ENCODE measurements at places on chromosomes 6 and 20.

DNA sequence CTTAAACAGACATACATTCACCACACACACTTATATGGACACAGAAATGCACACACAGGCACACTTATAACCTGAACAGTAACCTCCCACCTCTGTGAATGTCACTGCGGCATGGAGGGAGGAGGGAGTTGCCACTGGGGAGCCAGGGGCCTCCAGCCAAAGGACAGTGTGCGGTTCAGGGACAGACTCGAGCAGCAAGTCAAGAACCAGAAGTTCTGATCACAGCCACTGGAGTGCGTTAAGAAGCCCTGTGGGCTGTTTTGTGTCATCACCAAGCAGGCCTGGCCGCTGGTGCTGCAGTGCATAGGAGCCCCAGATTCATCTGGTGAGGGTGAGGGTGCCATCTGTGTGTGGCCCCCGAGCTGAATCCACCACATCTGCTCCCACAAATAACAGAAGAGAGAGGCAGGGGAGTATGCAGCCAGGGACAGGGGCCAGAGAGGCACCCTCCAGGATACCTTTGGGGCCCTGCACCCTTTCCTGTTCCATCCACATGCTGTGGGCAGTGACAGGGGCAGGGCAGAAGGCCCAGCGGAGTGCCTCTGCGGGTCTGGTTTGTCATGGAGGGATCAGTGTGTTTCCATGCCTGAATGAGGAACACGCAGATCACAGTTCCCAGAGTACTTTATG lies 20.3 kb downstream of the SYNDIG1 start:
- no peak for DNase-seq

- no peak for DNase-seq
Observed at GRCh38 chr20:48448666-48449600, 378.9 kb downstream of the PREX1 start.

- no peak for DNase-seq
Observed at GRCh38 chr20:2379511-2380229, 1.0 kb upstream of the TGM6 start.

DNA sequence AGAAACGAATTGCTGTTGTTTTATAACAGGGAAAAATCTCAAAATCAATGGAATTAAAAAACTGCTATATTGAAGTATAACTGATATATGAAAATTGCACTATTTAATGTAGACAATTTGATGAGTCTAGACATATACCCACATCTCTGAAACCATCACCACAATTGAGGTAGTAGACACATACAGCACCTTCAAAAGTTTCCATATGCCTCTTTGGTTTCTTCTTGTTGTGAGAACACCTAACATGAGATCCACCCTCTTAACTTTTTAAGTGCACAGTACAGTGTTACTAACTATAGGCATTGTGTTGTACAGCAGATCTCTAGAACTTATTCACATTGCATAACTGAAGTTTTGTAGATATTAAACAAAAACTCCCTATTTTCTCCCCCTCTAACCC lies 14.0 kb upstream of the SLC17A5 start:
- DNase-seq: no peak

DNA sequence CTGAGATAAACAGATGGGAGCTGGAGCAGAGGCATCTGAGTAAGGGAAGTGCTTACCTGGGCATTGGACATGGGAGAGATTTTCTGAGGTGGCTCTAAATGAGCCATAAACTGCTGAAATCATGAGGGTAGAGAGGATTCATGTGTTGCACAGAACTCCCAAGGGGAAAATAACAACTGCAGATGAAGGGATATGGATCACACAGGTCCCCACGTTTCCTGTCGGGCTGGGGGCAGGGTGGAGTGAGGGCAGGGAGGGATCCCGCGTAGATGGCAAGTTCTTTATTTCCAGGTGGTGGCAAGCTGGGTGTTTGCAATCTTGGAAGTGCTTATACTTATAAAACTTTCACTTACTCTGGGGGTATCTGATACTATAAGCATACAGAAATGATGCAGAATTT lies 422.6 kb upstream of the FLRT3 start:
- no peak for DNase-seq

DNA sequence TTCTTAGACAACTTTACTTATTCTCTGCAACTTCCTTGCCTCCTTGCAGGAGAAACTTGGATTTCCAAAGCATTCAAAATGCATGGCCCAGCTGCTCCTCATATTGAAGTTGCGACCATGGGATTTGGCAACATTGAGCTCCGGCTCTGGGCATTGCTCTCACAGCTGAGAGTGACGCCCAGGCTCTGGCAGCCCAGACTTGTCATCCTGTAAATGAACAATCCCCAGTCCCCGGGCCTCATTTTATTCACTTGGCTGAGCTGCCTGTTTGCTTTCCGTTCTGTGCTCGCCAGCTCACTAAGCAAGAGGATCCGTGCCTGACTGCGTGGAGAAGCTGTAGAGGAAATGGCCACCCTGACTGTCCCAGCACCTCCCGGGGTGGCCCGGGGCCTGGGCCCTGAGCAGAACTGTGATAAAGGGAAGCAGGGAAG lies 119.5 kb upstream of the CD93 start:
- no peak for DNase-seq

GRCh38 chr20:951384-952169 lies 35.4 kb upstream of the ANGPT4 start:
- DNase-seq: no peak

- DNase-seq: peak; percentile 78
Observed at GRCh38 chr6:34484899-34485298, 19.0 kb downstream of the PACSIN1 start.

DNA sequence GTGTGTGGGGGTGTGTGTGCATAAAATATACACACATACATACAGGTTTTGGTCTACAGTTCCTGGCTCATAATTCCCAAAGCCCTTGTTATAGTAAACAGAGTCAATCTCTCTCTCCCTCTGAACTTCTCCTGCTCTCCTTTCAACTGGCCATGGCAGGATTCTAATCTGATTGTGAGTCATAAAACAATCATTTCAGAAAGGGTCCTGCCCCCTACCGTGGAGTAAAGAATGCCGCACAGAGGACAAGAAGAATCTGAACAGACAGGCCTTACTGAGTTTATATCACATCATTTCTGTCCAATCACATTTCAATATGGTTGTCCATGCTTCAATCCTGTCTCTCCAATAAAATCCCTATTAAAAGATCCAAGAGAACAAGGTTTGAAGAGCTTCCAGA lies 416.9 kb downstream of the FRK start:
- no peak for DNase-seq

DNA sequence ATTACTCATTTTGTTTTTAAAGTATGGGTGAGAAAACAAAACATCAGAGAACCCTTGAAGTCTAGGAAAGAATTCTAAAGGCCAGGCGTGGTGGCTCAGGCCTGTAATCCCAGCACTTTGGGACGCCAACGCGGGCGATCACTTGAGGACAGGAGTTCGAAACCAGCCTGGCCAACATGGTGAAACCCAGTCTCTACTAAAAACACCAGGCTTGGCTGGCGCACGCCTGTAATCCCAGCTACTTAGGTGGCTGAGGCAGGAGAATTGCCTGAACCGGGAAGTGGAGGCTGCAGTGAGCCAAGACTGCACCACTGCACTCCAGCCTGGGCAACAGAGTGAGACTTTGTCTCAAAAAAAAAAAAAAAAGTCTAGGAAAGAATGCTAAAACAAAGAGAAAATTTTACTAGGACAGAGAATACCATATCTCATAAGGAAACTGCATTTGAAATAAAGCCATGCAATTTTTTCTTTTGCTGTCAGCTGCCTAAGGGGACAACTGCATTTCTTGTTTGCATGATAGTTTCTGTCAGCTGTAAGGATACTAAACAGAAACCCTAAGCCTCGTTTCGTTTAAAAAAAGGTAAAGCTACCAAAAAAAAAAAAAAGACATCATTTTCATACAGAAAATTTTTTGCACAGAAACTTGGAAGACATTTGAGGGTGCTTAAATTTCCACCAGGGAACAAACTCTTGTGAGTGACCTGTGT lies 32.1 kb downstream of the SMLR1 start:
- no peak for DNase-seq

DNA sequence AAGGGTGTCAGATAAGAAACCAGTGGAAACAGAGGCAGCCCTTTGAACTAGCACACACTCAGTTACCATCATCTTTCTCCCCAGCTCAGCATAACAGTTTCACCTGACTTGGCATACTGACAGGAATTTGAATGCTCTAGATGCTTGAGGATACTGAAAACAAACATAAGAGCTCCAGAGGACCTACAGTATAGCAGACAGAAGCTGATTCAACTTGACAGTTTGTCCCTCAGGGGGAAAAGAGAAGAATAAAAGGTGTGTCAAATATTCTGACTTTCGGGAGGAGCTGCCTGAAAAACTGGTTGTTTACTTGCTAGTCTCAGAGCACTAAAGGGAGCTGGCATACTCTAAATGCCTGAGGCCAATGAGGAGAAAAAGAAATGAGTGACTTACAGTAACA lies 35.1 kb downstream of the EYS start:
- DNase-seq: no peak

GRCh38 chr20:49540687-49541435 lies 27.1 kb downstream of the PTGIS start:
- DNase-seq: no peak

DNA sequence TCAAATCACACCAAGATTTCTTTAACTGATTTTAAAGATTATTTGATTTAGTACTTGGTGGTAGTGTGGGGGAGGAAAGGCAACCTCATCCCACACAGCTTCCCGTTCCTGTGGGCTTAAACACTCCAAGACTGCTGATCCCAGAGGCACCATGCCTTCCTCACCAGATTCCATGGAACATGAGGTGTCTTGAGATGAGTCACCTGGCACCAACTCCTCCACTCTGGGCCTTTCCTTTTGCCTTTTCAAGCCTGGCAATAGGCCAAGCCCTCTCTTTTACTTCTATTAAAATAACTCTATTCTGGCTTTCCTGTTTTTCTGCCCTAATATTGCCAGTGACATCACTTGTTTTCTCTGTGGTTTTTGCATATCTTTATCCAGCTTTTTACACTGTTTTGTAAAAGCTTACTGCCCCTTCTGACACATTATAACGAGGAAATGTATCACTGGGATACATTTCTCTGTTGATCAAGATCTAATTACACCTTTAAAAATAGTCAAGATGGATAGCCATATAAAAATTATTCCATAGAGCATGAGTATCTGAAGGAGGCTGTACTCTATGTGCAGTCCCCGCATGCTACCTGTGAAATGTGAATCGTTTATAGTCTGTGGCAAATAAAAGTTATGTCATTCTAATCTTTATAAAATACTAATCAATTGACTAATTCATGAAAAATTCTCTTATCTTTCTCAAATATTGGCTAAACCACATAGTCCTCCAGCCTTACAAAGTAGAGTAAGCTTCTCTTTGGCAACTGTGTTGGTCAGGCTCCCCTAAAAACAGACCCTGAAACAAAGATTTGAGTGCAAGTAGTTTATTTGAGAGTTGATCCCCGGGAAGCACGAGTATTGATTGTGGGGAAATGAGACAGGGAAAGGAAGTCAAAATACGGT lies 257.8 kb upstream of the KCNQ5 start:
- DNase-seq: no peak

GRCh38 chr6:2706558-2706957 lies 44.2 kb downstream of the MYLK4 start:
- DNase-seq: no peak

- DNase-seq: no peak
Observed at GRCh38 chr6:151196555-151196954, 43.2 kb upstream of the AKAP12 start.

GRCh38 chr6:44576132-44576631 lies 188.7 kb downstream of the CDC5L start:
- DNase-seq: no peak

DNA sequence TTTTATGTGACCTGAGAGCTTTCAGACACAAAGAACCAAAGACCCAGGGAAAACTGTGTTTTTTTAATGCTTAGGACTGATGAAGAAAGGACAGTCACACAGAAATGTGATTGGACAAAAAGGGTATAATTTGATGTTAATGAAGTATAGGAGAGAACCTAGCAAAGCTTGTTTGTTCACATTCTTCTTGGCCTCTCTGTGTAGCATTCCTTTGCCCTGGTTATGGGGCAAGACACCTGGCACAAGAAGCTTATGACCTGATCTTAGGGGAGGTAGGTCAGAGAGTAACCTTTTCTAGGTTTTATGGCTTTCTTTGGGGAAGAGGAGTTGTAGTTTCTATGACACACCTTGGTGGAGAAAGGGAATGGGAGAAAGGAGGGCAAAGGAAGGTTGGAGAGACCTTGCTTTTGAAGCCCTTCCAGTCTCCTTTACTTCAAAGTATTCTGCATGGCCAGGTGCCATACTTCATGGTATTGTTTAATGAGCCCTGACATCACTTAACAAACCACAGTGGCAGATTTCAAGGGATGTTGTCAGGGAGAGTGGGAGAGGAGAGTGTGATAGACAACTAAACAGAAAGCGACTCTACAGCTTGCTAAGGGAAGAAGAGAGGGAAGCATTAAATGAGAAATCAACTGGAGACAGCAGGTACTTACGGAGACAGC lies 701.8 kb upstream of the FLRT3 start:
- no peak for DNase-seq

DNA sequence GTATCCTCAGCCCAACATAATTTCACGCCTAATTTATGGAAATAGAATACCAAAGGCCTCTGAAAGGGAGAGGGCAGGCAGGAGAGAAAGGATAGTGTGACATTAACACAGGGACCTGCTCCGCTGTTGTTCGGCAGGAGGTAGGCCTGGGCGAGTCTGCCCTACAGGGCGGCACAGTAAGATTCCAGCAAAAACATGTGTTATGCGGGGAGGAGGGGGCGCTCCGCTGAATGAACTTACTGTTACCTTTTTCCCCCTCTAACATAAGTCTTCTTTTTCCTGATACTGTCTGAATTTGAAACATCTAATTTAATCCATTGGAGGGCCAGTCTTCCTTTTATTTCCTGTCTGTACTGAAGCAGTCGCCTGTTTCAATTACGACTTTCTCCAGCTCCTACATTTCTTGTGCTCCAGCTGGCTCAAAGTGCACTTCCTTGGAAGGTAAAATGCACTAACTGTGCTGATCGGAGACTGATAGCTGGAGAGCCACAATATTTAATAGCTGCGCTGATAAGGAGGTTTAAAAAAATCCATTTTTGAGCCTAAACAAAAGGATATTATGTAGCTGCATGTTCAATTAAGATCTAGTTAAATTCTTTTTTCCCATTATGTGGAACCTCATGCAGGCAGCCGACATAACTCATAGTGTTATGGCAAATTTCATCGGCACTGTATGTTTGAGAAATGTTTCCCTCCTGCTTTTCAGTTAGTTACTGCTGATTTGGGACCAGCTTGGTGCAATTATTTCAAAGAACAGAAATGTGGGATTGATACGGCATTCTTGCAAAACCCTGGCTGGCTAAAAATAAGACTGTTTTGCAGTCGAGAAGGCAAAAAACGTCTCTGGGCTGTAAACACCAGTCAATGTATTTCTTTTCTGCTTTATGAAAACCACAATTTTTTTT lies 193.0 kb downstream of the FOXC1 start:
- no peak for DNase-seq

GRCh38 chr6:162177746-162178145 lies 549.8 kb downstream of the PRKN start:
- DNase-seq: no peak

- DNase-seq: no peak
Observed at GRCh38 chr6:18501663-18502013, 114.5 kb downstream of the RNF144B start.

GRCh38 chr6:55898342-55898741 lies 23.0 kb upstream of the BMP5 start:
- DNase-seq: no peak

Data from activated CD8-positive, alpha-beta memory T cell treated with anti-CD3 and anti-CD28 coated beads, Interleukin-2, amount 50 U/mL, for 48 hours (primary cell).